ENCODE measurements at places on chromosomes 2 and 18.
A peak's percentile ranks its signal among the peaks of the same experiment; 100 is the strongest.

GRCh38 chr2:241009601-241010530, 11.4 kb downstream of the SNED1 start:
- H3K4me1 ChIP-seq, result peaks cover 16% of the 10 kb centered on the region
- H3K27ac ChIP-seq, result peak overlapping the region; percentile 69
- H3K27me3 ChIP-seq, result no peaks in the 10 kb centered on the region
- peak; percentile 34 for DNase-seq

DNA sequence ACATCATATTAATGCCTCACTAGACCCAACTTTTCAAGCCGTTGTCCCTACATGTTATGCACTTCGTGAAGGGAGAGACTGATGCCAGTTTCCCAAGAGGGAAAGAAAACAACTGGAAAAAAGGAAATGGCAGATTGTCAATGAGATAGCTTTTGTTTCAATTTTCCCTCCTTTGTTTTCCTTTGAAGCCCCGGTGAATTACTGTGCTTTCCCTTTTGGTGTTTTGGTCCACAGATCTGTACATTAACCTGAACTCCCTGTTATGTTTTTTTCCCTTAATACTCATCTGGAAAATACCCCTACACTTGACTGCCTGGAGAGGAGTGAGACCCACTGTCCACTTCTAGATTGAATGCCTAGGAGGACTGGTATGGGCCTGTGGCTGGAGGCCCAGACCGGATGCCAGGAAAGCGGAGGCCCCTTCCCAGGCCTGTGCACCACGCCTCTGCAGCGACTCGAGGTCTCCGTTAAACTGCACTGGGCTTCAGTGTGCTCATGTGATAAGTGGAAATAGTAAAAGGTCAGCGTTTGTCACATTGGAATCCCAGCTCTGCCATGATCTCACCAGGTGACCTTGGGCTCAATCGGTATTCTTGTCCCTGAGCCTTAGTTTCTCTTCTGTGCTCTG, 106.4 kb downstream of the GATA6 start:
- H3K27ac ChIP-seq, result no peak overlapping the region
- peaks cover 25% of the 10 kb centered on the region for H3K27me3 ChIP-seq
- H3K4me1 ChIP-seq, result peaks cover 14% of the 10 kb centered on the region
- no peaks in the 10 kb centered on the region for H3K36me3 ChIP-seq

GRCh38 chr2:37784071-37784758, 112.8 kb upstream of the CDC42EP3 start:
- H3K27me3 ChIP-seq, result peaks cover 6% of the 10 kb centered on the region
- H3K27ac ChIP-seq, result no peak overlapping the region
- H3K36me3 ChIP-seq, result peaks cover 20% of the 10 kb centered on the region
- peaks cover 60% of the 10 kb centered on the region for H3K4me1 ChIP-seq
- H3K4me3 ChIP-seq, result no peak overlapping the region
- no peak for DNase-seq

DNA sequence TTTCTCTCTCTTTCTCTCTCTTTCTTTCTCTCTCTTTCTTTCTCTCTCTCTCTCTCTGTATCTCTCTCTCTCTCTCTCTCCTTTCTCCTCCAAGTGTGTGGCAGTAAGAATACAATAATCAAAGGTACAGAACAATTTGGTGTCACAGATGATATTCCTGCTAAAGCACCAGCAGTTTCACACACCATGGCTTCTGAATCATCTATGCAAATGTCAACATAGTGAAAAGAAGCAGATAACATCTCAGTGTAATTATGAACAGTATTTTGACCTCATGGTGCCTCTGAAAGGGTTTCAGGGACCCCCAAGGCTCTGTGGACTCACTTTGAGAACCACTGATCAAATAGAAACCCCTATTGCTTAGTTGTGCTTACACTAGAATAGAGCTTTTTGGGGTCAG, 38.5 kb upstream of the CSRNP3 start:
- H3K27me3 ChIP-seq, result no peaks in the 10 kb centered on the region
- H3K4me3 ChIP-seq, result no peak overlapping the region

DNA sequence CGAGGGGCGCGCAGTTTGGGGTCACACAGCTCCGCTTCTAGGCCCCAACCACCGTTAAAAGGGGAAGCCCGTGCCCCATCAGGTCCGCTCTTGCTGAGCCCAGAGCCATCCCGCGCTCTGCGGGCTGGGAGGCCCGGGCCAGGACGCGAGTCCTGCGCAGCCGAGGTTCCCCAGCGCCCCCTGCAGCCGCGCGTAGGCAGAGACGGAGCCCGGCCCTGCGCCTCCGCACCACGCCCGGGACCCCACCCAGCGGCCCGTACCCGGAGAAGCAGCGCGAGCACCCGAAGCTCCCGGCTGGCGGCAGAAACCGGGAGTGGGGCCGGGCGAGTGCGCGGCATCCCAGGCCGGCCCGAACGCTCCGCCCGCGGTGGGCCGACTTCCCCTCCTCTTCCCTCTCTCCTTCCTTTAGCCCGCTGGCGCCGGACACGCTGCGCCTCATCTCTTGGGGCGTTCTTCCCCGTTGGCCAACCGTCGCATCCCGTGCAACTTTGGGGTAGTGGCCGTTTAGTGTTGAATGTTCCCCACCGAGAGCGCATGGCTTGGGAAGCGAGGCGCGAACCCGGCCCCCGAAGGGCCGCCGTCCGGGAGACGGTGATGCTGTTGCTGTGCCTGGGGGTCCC, at the start of gene ITGA4:
Gene ITGA4 (plus strand): TSS at position 266 of the 620 bp plus-strand sequence. CDS start 269 bp downstream, at position 535.
- peaks cover 87% of the 10 kb centered on the region for H3K27me3 ChIP-seq
- no peak within 1 kb of the TSS for H3K27ac ChIP-seq
- DNase-seq, result peak; percentile 80
- peak within 1 kb of the TSS; percentile 74 for H3K4me3 ChIP-seq
- H3K4me1 ChIP-seq, result peaks cover 8% of the 10 kb centered on the region
- H3K36me3 ChIP-seq, result no peaks in the 10 kb centered on the region

- H3K36me3 ChIP-seq, result no peaks in the 10 kb centered on the region
- DNase-seq, result no peak
- H3K4me1 ChIP-seq, result peaks cover 6% of the 10 kb centered on the region
Measured at GRCh38 chr2:78870343-78870967, 155.0 kb upstream of the REG3G start.

GRCh38 chr2:50901510-50901909, 130.4 kb downstream of the NRXN1 start:
- H3K36me3 ChIP-seq, result no peaks in the 10 kb centered on the region
- H3K27me3 ChIP-seq, result peaks cover 24% of the 10 kb centered on the region
- DNase-seq, result no peak
- H3K4me1 ChIP-seq, result no peaks in the 10 kb centered on the region
- H3K4me3 ChIP-seq, result no peak overlapping the region

All from mesothelial cell of epicardium (in vitro differentiated cells).